ENCODE measurements at places on chromosomes 11 and 22. TPM values are rescaled to one million over a fixed set of nuclear protein-coding genes. Genes with fewer than 3 reads are reported as not detected.
A peak's percentile ranks its signal among the peaks of the same experiment; 100 is the strongest.

The SCGB2A2 gene
- total RNA-seq, result not detected

The LRRN4CL gene
- total RNA-seq, result 6.1 TPM

- no peak for DNase-seq
Measured at GRCh38 chr11:24496386-24496735, 492 bp upstream of the LUZP2 start.

GRCh38 chr22:30225220-30225927 lies 21.2 kb downstream of the LIF start:
- no peak for DNase-seq

DNA sequence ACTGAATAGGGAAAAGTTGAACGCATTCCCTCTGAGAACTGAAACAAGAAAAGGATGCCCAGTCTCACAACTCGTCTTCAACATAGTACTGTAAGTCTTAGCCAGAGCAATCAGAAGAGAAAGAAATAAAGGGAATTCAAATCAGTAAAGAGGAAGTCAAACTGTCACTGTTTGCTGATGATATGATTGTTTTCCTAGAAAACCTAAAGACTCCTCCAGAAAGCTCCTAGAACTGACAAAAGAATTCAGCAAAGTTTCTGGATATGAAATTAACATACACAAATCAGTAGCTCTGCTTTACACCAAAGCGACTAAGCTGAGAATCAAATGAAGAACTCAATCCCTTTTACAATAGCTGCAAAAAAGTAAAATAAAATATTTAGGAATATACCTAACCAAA lies 471.2 kb upstream of the CNTN5 start:
- DNase-seq, result no peak

The TRIM5 gene
- total RNA-seq, result 14.8 TPM

The NCF4 gene
- total RNA-seq, result 10.9 TPM

The NOX4 gene
- 5.2 TPM for total RNA-seq

The RBFOX2 gene
- total RNA-seq, result 71.5 TPM

DNA sequence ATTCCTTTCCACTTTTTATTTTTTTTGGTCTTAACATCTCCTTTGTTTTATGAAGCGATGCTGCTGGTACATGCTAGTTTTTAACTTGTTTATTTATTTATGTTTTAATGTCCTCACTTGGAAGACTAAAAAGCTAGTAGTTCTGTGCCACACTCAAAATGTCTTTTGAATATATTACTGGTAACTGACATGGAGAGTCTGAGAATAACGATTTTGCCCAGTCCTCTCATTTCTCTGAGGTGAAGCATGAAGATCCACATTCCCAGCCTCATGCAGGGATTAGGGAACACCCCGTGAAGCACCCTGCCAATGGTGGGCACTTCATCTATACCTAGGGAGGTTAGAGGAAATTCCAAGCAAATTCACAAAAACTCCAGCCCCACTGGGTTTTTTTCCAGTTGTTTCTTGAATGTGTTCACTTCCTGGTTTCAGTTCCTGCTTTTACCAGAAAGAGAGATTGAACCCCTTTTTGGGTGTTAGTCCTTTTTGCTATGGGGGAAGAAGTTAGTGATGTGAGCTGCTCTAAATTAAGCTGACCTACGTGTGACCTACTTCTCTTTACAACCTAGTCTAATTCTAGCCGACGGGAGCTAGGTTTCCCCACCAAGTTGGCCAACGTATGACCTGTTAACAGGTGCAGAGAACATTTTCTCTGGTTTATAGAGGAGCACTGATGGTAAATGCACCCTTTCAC lies 106.1 kb downstream of the SLC1A2 start:
- no peak for DNase-seq

The RDX gene
- total RNA-seq, result 100 TPM

GRCh38 chr11:3195251-3196160 lies 23.1 kb downstream of the MRGPRG start:
- DNase-seq, result no peak

GRCh38 chr11:85735876-85736460 lies 50.0 kb upstream of the CCDC89 start:
- DNase-seq, result no peak

The WBP2NL gene
- 0.50 TPM for total RNA-seq

DNA sequence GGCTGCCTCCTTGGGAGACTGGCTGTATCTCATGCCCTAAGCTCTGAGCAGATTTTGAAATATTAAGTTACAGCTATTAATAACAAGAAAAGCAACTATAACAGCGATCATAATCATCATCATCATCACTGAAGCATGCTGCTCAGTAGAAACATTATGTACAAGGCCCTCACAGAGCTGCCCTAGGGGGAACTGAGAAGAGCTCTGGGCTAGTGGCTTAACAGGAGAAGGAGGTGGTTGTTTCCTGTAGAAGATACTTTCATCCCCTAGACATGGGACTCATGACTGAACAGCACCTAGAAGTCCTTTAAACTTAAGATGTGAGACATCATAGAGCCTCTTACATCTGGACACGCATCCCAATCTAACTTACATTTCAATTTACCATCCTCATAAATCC lies 332.8 kb upstream of the PLET1 start:
- no peak for DNase-seq

GRCh38 chr11:127683321-127683720 lies 682.8 kb upstream of the KIRREL3 start:
- no peak for DNase-seq

- no peak for DNase-seq
Measured at GRCh38 chr11:118167906-118168305, 8.5 kb downstream of the SCN2B start.

The SYTL2 gene
- 12.4 TPM for total RNA-seq

GRCh38 chr11:10855295-10855694 lies 2.6 kb downstream of the ZBED5 start:
- no peak for DNase-seq

DNA sequence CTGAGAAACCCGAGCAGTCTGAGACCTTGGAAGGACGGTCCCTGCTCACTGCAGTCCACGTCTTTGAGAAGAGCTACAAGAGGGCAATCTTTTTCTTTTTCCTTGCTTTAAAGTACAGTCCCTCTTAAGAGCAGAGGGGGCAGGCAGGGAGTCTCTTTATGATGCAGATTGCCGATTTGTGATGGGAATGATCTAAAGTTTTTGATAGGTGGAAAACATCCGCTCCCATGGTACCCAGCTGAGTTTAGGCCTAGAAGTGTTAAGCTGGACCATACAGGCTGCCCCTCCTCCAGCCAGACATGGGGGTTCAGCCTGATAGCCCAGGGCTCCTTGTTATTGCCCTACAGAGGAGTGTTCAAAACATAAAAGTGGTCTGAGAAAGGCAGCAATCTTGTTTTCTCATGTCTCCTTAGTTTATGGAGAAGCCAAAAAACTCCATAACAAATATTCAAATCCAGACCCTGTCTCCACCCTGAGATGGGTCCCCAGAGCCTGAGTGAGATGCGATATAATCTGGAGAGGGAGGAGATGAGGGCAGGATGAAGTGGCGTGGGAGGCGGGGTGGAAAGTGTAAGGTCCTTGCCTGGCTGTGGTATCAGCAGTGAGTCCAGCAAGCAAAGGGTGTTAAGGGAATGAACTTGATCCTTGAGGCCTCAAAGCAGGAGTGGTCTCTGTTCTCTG lies 135.1 kb downstream of the FDX1 start:
- DNase-seq, result no peak

DNA sequence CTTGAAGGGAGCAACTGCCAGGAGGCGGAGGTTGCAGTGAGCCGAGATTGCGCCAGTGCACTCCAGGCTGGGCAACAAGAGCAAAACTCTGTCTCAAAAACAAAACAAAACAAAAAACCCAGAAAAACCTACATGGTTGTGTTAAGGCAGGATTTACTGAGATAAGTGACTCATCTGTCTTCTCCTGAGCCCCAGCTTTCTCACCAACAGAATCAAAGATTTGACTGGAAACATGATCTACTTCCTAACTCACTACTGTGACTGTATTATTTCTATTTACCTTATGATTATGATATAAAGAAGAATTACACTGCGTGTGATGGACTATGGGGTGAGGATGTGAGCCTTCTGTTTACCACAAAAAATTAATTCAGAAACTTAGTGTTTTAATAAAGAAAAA lies 21.8 kb downstream of the FAM118B start:
- DNase-seq, result no peak

DNA sequence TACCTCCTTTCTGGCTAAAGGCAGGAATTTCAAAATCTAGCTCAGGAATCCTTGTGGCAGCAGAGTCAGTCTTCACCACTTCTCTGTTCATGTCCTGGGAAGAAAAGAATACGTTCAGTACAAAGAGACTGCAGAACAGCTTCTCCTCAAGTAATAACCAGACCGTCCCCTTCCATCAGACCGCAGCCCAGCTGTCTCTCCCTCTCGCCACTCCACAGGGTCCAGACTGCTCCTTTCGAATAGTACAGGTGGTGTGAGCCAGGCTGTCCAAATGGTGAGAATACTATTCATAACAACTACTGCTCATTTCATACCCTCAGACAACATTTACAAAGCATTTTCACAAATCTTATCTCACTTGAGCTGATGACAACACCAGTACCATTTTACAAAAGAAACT lies 857 bp downstream of the ZPR1 start:
- no peak for DNase-seq

GRCh38 chr11:34270711-34271110 lies 87.1 kb downstream of the ABTB2 start:
- no peak for DNase-seq

DNA sequence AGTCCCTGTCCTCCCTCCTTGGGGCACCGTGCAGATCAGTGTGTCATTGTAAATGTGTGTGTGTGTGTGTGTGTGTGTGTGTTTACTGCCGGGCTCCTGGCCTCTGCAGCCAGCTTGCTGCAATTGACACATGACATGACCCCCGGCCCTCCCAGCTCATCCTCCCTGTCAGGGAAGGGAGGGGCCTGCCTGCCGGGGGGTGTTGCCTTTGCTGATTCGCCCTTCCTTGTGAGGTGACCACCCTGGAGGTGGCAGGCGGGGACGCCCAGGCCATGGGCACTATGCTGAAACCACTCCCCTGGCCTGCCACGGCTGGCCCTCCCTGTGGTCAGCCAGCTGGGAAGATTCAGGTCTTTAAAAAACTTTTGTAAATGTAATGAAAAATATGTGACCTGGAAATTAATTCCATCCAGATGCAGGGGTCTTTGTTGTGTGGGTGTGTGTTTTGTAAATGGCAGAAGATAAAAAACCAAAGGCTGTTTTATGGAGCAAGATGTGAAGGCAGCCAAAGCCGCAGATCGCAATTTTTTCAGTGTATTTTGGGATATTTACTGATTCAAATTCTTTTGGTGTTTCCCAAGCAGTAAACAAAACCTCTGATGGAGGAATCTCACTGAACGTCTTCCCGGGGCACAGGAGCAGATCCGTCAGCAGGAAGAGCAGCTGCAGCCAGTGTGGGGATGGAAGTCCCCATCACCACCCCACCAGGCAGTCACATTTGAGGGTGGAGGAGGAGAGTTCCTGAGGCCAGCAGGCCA lies 23.2 kb downstream of the SHISAL1 start:
- DNase-seq, result no peak

GRCh38 chr22:24996420-24996952 lies 44.0 kb downstream of the KIAA1671 start:
- peak; percentile 44 for DNase-seq

- DNase-seq, result peak; percentile 30
Measured at GRCh38 chr22:25067851-25068421, 115.4 kb downstream of the KIAA1671 start.

The C11orf16 gene
- not detected for total RNA-seq

- DNase-seq, result peak; percentile 81
Measured at GRCh38 chr11:795634-796564, 2.2 kb downstream of the SLC25A22 start.

The ARHGAP8 gene
- total RNA-seq, result 0.32 TPM

GRCh38 chr22:36904260-36904880 lies 9.1 kb upstream of the CSF2RB start:
- DNase-seq, result no peak

- peak; percentile 39 for DNase-seq
Measured at GRCh38 chr11:10388574-10388973, 66.5 kb upstream of the AMPD3 start.

DNA sequence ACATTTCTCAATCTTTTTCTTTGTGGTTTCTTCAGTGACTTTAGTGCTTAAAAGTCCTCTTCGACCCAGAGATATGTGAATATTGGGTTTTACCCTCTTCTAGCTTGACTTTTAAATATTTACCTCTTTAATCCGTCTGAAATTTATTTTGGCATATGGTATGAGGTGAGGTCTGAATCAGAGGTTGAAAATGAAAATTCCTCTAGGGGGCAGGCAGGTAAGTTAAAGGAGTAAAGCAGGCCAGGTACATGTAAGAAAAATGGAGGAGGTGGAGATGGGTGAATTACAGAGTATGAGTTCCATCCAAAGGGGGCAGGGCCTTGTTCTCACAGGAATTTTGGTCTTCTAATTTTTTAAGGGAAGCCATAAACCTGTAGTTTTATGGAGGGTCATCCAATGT lies 263.8 kb upstream of the NARS2 start:
- no peak for DNase-seq

- no peak for DNase-seq
Measured at GRCh38 chr22:50488006-50488677, 1.5 kb downstream of the MIOX start.
